B cell (primary cell): ENCODE measurements at places on chromosomes 5 and 9. TPM values are rescaled to one million over a fixed set of nuclear protein-coding genes. Genes with fewer than 3 reads are reported as not detected.

Gene DDX4
- not detected in 2 replicates for total RNA-seq

Gene NSG2
- total RNA-seq: not detected in 2 replicates

Gene NR2F1
- not detected in 2 replicates for total RNA-seq

Gene WDR38
- not detected in 2 replicates for total RNA-seq

Gene RPS14
- 3,565 and 3,740 TPM in 2 replicates for total RNA-seq

Gene ADAMTS12
- not detected in 2 replicates for total RNA-seq

Gene RFESD
- total RNA-seq: 1.9 and 3.0 TPM in 2 replicates

Gene CCDC112
- 9.6 and 11.1 TPM in 2 replicates for total RNA-seq

Gene DNAJC18
- total RNA-seq: 13.6 and 16.5 TPM in 2 replicates
